Cortex of kidney (tissue), 1 donor: ENCODE measurements at places on chromosomes 6 and 20.

- DNase-seq: no peak
Observed at GRCh38 chr6:139972116-139972515, 597.7 kb upstream of the CITED2 start.

- DNase-seq: no peak
Observed at GRCh38 chr6:28312939-28313338, 23.0 kb downstream of the ZSCAN31 start.

GRCh38 chr6:128280960-128281359 is 239.4 kb downstream of the PTPRK start:
- DNase-seq: no peak

- DNase-seq: no peak
Observed at GRCh38 chr6:45637611-45638257, 260.0 kb upstream of the SUPT3H start.

DNA sequence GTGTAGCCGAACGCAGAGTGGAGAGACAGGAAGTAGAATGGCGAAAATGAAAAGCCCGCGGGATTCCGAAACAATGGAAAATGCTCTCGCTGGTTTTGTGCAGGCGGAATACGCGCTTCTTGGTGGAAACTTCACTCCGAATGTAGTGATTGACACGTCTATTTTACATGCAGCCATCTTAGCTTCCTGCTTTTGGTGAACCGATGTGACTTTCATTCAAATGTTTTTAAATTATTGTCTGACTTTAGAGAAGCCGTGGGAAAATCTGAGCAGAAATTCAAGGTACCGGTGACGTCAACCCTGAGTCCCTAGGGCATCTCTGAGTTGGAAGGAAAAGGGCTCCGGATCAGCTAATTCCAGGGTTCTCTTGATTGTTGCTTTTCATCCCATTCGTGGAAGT is 11.4 kb downstream of the GPX5 start:
- DNase-seq: no peak
